ENCODE measurements at places on chromosomes 7 and 10.

DNA sequence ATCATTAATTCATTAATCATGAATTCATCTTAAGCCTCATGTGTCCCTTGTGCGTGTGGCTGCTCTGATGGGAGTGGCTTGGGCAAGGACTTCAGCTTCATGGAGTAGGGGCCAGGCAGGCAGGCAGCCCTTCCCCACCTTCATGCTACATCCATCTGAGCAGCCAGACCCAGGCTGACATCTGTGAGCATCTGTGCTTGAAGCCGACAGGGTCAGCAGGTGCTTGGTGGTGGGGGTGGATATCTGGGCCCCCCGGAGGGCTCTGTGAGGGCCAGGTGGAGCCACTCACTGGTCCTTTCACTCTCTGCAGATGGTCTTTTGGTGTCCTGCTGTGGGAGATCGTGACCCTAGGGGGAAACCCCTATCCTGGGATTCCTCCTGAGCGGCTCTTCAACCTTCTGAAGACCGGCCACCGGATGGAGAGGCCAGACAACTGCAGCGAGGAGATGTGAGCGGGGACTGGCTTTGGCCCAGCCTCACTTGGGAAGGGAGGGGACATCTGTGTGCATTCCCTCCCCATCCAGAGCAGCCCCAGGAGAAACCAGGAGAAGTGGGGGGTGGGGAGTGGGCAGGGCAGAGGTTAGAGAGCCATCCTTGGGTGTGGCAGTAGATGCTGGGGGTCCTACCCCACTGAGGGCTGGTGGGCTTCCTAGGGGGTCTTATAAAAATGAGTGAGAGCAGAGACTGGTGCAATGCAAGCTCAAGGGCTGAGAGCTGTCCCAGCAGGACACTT lies 14.7 kb upstream of the CSGALNACT2 start:
- no peak for DNase-seq

DNA sequence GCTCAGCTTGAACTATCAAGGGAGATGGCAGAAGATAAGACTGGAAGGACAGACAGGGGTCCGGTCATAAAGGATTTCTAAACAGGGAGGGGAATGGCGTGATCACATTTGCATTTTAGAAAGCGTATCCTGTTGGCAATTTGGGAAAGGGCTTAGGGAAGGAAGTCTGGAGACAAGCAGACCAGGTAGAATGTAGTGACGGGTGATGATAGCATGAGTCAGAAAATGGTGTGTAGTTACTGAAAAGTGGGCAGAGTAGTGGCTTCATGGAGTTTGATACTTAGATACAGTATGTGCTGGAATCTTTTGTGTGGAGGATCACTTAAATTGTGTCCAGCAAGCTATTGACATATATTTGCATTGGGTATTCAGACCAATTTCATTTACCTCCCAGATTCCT lies 61.2 kb downstream of the LRGUK start:
- no peak for DNase-seq

DNA sequence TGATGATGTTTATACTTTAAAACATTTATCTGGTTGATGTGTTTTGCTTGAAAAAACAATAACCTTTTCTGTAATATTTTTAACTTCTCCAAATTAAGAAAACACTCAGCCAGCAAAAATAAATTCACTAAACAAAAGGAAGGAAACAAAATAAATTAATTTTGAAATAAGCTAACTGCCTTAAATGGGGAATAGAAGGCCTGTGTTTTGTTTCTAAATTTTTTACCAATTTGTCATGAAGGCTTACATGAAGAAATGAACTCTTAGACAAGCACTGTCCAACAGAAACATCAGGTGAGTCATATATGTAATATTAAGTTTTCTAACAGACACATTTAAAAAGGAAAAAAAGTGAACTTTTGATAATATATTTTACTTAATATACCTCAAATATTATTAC lies 68.5 kb downstream of the LRRN3 start:
- peak; percentile 9 for DNase-seq

- no peak for DNase-seq
Measured at GRCh38 chr7:36717586-36717985, 6.7 kb downstream of the AOAH start.

- DNase-seq = no peak
Measured at GRCh38 chr7:112622159-112622715, 141.4 kb downstream of the LSMEM1 start.

DNA sequence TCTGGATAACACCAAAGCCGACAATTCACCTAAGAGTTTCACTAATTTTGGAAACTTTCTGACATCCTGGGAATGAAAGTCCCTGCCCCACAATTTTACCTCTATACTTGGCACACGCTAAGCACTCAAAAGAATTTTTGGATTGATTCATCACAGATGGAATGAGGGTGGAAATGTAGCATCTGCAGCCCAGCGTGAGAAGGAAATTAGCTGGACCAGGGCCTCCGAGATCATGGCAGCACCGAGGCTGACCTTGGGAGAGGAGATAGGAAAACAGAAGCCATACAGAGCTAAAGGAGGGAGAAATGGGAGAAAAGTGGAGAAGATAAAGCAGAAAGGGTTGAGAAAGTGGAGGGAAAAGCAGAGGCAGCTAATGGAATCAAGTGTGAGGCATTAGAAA lies 606.6 kb upstream of the DPP6 start:
- DNase-seq = no peak

Data from fibroblast of skin of left quadriceps (primary cell).